D341Med (cell line): ENCODE measurements at places on chromosomes 16 and 17.

GRCh38 chr17:66423056-66423955 lies 120.9 kb downstream of the PRKCA start:
- DNase-seq, result no peak

- peak; percentile 96 for DNase-seq
Observed at GRCh38 chr17:50297407-50297865, 23.2 kb downstream of the TMEM92 start.

GRCh38 chr17:6691546-6691945 lies 21.6 kb downstream of the SLC13A5 start:
- DNase-seq, result no peak

GRCh38 chr17:41417127-41417526 lies 7.3 kb downstream of the KRT37 start:
- DNase-seq, result no peak

- DNase-seq, result no peak
Observed at GRCh38 chr17:35519439-35519838, 18.0 kb downstream of the SLFN12L start.

GRCh38 chr16:278863-279366 lies 1.5 kb upstream of the ARHGDIG start:
- no peak for DNase-seq

DNA sequence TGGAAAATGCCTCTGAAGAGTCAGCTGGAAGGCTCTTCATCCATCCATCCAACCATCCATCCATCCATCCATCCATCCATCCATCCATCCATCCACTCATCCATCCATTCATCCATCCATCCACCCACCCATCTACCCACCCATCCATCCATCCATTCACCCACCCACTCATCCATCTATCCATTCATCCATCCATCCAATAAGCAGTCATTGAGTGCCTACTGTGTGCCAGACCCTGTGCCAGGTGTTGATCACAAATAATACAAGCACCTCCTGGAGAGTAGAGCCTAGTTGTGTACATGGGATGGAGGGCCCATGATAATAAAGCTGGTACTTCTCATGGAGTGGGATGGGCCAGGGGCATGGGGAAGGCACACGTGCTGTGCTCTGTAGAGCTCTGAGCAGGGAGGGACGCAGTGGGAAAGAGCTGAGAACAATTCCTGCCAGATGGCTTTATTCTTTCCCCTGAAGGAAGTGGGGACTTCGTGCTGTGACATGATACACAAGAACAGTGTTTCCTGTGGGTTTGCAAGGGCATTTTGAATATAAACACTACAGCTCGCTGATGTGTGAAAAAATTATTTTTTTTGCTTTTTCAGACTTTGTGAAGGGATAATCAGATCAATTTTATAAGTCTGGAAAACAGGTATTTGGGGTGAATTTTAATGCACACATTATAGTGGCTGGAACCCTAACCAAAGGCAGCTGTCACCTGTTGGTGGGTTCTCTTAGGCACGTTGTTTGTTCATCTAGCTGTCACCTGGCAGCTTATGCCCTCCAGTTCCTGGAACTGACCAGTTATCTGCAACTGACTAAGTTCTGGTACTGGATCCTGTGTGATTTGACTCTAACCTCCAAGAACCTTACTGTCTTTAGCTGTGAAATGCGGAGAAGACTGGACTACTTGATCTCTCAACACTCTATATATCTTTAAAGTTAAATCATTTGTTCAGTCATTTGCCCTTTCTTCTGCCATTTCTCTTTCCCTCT lies 61.3 kb downstream of the PRKCB start:
- DNase-seq, result no peak

GRCh38 chr17:63309021-63309420 lies 137.1 kb downstream of the CYB561 start:
- no peak for DNase-seq

GRCh38 chr17:30377574-30378240 lies 1.0 kb upstream of the CPD start:
- DNase-seq, result no peak

DNA sequence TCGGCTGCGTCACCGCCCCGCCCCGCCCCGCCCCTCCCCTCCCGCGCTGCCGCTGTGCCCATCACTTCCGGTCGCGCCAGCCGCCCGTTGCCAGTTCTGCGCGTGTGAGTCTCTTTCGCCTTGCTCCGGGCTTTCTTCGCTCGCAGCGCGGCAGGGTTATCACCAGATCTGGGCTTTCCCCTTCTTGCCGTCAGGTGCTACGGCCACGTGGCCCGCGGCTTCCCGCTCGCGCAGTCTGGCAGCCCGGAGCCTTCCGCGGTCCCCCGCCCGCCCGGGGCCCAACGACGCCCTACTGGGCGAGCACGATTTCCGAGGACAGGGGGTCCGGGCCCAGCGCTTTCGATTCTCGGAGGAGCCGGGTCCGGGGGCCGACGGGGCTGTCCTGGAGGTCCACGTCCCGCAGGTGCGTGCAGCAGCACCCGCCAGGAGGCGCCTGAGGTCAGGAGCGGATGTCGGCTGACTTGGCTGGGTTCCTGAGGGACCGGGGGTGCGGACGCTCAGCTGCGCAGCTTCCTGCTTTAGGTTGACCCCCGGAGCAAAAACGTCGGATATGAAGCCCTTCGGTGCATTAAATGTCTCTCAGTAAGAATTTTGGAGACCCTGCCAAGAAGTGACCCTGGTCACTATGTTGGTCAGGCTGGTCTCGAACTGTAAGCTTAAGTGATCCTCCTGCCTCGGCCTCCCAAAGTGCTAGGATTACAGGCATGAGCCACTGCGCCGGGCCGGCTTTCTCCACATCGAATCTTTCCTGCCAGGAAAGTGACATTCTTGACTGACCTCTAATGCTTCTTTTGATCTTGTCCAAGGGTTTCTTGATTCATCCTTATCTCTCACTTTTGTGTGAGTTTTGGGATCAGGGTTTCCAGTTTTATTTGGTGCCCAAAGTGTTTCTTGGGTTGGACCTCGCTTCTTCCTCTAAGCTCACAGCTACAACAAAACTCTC lies at the start of gene METTL23:
Gene METTL23 (plus strand): TSS at position 64 of the 943 bp plus-strand sequence. CDS start 2,872 bp downstream, outside the sequence.
- DNase-seq, result peak; percentile 90

GRCh38 chr16:23996258-23996955 lies 160.6 kb downstream of the PRKCB start:
- no peak for DNase-seq

GRCh38 chr17:32285306-32285705 lies 19.7 kb downstream of the RHBDL3 start:
- no peak for DNase-seq

GRCh38 chr17:1003972-1004768 lies 7.2 kb downstream of the TIMM22 start:
- no peak for DNase-seq

DNA sequence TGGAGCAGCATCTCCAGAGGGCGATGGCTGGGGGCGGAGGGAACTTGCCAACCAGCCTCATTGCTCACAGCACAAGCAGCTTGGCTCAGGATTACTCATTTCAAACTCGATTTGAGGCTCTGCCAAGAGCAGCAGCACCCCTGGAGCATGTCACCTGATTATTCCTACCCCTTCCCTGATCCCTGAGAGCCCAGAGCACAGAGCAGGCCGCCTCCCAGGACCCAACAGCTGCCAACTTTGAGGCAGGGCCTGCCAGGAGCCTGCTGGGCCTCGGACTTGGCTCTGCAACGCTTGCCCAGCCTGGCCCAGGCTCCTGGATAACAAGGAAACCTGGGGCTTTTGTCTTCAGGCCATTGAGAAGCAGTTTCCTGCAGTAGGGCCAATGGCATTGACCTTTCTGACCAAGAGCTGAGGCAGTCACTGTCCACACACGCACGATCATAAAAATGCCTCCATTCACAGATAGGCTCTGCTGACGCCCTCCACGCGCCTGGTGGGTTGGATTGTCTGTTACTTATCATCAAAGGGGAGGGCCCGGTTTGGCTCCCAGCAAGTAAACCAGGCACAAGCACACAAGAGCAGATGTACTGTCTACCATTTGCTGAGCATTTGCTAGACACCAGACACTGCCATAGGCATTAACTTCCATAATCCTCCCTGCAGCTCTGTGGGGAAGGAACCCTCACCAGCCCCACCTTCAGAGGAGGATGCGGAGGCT lies 406.6 kb upstream of the EEF2KMT start:
- DNase-seq, result no peak

DNA sequence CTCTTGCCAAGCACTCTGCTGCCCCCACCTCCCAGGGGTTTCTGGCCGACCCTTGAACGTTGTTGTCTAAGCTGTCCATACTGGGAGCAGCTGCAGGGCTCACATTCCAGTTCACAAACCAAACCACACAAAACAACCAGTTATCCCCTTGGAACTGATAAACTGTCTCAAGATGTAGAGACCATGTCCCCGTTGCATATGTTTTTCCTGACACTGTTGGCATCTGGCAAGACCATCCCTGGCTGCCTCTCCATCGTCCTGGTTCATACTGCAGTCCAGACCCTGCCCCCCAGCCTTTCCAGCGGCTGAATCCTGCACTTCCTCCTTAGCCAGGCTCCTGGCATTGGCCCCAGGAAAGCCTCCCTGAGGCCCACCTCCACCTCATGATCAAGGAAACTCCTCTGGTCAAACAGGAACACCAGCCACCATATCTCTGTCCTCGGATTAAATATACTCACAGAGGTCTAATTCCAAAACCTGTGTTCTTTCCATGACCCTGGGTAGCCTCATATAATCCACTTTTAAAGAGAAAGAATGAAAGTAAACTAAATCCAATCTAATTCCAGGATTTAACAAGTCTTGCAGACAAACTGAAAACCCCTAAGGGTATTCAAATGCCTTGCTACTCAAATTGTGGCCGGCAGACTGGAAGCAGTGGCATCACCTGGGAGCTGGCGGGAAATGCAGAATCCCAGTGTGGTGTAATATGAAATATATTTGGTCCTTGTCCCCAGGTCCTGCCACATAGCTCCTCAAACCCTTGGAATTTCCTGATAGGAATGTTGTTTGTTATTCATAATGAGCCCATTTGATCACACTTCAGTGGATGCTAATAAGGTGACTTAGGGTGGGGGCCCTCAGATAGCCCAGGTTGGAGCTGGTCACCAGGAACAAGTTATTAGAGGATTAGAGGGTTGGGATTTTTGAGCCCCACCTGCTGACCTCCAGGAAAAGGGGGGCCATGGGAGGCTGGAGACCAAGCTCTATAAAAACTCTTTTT lies 14.2 kb downstream of the GAS7 start:
- DNase-seq, result no peak
